ENCODE measurements at places on chromosomes 6 and 20. TPM values are rescaled to one million over a fixed set of nuclear protein-coding genes. Genes with fewer than 3 reads are reported as not detected.

The CDH22 gene
- total RNA-seq, result not detected

The PLCB1 gene
- total RNA-seq, result 46.5 TPM

The CCDC170 gene
- total RNA-seq, result 0.82 TPM

The SIRPD gene
- not detected for total RNA-seq

The CPNE5 gene
- 0.18 TPM for total RNA-seq

The FOXQ1 gene
- 1.3 TPM for total RNA-seq

The TXLNB gene
- 0.36 TPM for total RNA-seq

The CRYBG1 gene
- total RNA-seq, result 19.3 TPM

The RAB44 gene
- total RNA-seq, result not detected

The MCHR2 gene
- not detected for total RNA-seq

The CST1 gene
- total RNA-seq, result not detected

The MAFB gene
- 42.8 TPM for total RNA-seq

DNA sequence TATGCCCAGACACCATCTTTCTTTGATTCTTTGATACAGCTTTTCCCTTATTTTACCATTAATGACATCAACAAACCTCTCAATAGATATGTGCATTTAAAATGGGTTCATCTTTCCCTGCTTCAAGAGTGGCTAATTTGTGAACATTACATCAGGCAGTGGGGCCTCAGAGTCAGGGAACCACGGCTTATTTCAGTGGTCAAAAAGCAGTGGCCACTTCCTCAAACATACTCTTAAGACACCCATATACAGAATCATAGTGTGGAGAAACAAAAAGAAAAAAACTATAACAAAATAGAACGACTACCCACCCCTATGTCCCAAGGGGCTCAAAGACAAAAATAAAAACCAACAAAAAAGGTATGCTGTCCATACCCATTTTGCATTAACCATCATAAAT is 12.9 kb downstream of the SALL4 start:
- DNase-seq, result no peak

DNA sequence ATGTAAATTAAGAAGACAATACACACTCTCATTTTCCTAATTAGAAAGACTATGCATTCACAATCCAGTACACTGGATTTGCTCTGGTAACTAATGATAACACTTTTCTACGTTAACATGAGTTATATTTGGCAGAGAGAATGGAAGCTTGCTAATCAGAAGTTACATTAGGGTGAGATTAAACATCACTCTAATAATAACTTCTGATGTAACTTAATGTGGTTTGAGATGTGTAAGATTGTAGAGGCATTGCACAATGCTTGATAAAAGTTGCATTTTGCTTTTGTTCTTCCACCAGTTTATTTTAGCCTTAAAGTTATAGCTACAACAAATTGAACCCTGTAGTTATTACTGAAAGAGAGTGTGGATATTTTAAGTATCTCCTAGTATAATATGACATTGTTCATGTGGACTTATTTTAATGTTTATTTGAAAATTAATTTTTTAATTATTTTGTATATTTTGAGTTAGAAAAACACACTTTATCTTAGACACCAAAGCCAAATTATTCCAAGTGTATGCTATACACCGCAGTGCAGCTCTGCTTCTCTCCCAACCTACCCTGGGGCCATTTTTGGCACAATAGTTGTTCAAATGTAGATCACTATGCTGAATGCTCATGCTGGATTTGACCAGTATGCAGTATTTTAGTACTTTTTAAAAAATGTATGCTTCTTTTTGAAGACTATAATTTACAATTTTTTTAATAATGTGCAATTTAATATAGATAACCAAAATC is 143.2 kb downstream of the SLC16A10 start:
- DNase-seq, result peak; percentile 94

- no peak for DNase-seq
These were observed 118.9 kb downstream of the BACH2 start for GRCh38 chr6:90177544-90178383.

DNA sequence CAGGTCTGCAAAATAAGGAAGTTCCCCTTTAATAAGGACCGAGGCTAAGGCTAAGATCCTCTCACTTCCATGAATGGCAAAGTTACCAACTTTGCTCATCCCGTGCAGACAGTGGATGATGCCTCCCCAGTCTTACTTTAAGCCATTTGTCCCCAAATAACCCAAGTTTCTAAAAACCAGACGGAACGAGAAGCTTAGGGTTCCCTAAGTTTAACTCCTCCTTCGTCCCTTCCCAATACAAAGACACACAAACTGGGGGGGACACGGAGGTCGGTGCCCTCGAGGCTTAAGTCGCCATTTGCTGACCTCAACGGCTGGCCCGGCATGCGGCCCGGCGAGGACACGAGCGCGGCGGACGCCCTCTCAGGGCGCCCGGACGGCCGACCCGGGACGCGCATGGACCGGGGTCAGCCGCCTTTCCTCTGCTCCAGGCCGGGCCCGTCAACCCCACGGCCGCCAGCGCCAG is 527 bp downstream of the FBXO30 start:
- no peak for DNase-seq

DNA sequence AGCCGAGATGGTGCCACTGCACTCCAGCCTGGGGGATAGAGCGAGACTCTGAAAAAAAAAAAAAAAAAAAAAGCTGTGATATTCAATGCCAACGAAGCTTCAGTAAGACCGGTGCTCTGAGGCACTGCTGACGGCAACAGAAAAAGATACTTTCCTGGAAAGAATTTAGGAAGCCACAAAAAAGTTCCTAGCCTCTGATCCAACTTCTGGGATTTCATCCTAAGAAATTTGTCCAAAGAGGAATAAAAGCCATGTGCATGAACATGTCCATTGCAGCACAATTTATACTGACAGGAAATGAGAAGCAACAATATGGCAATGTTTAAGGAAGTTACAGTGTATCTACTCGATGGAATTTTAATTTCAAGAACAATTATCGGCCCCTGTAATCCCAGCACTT is 24.5 kb upstream of the CARMIL1 start:
- DNase-seq, result no peak

DNA sequence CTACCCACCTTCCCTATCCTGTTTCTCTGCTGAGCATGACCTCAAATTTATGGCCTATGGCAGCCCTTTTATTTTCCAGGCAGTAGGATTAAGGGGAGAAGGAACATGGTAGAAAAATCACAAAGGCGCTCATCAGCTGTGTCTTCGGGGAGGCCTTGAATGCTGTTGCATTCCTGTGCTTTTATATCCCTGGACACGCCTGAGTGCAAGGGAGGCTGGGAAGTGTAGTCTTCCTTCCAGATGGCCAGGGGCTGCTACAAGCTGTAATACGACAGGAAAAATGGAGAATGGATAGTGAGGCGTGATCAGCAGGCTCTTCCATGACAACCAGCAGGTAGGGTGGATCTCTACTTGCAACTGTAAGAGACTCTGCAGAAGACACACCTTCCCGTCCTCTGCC is 210.9 kb upstream of the GGTLC1 start:
- no peak for DNase-seq

DNA sequence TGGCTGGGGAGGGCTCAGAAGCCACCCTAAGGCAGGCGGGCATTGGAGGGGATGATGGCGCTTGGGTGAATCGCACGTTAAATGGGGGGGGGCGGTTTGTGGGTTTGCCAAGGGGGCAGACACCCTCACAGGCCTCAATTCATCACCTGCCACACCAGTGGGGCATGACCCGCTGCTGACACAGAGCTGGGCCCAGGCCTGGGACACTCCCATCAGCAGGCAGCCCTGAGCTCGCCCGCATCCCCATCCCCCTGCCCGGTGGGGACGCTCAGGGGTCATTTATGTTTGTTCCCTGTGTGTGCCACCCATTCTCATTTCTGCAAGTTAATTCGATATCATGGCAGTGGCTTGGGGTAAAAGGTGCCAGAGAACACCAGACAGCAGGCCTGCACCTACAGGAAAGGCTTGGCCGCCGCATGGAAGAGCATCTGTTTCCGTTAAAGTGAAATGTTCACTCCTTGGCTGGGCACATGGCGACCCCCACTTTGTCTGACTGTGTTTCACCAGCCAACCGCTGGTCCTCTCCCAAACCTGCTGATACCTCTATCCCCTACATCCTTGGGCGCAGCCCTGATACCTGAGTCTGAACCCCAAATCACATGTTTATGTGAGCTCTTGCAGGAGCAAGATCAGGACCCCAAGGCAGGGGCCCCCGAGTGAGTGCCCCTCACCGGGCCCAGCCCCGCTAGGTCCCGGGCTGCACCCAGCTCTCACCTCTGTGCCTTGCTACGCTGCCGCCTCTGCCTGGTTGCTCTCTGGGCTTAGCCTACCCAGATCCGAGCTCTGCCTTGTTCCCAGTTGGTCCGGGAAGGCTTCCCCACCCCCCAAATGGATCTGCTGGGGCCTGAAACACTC is 248.8 kb downstream of the TAF4 start:
- DNase-seq, result no peak

- no peak for DNase-seq
These were observed 48.1 kb downstream of the RIPOR2 start for GRCh38 chr6:24887545-24888140.

DNA sequence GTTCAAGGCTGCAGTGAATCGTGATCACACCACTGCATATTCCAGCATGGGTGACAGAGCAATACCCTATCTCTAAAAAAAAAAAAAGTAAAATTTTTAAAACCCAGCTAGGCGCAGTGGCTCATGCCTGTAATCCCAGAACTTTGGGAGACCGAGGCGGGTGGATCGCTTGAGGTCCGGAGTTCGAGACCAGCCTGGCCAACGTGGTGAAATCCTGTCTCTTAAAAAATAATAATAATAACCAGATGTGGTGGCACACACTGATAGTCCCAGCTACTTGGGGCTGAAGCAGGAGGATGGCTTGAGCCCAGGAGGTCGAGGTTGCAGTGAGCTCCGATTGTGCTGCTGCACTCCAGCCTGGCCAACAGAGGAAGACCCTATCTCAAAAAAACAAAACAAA is 13.5 kb downstream of the MTG2 start:
- no peak for DNase-seq

GRCh38 chr6:142902636-142903053 is 42.3 kb downstream of the HIVEP2 start:
- peak; percentile 99 for DNase-seq

- DNase-seq, result peak; percentile 84
These were observed 104.2 kb upstream of the STXBP5 start for GRCh38 chr6:147099974-147100373.

DNA sequence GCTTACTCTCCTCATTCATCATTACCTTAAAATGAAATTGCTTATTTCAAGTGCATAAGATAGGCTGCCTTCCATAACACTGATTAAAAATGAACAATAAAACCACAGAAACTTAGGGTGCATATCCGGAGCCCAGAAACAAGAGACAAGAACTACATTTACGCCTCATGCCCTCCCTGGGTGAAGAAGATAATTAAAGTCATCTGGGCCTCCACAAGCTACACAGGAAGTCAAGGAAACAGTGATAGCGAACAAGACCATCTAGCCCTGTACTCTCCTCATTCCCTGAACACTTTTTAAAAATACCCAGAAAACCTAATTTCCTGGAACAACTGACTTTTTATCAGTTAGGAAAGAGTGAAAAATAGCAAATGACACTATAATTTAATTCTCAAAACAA is 6.3 kb downstream of the SOD2 start:
- no peak for DNase-seq

DNA sequence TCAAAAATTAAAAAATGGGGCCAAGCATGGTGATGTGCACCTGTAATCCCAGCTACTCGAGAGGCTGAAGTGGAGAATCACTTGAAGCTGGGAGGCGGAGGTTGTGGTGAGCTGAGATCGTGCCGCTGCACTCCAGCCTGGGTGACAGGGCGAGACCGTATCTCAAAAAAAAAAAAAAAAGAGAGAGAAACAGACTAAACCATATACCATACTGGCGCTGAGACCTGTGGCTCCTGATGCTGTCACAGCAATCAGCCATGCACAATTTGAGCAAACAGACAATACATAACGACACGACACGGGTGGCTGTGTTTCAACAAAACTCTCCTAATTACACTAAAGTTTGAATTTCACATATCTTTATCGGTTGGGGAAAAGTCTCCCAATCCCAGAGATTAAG is 14.9 kb upstream of the CBFA2T2 start:
- DNase-seq, result no peak

DNA sequence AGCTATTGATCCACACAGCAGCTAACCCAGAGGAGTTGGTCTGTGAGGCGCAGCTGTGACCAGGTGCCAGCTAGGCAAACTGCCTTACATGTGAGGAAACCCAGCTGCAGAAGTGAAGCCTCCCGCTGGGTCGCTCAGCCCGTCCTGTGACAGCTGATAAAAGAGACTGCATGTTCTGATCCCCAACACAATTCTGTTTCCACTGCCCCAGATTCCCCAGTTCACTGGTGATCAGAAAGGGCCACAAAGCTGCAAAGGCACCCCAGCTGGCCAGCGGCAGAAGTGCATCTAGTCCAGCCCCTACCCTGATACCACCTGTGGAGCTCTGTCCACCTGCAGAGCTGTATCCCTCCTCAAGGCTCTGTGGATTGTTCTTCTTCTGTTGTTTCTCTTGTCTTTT is 64.5 kb downstream of the CTNNBL1 start:
- DNase-seq, result no peak

DNA sequence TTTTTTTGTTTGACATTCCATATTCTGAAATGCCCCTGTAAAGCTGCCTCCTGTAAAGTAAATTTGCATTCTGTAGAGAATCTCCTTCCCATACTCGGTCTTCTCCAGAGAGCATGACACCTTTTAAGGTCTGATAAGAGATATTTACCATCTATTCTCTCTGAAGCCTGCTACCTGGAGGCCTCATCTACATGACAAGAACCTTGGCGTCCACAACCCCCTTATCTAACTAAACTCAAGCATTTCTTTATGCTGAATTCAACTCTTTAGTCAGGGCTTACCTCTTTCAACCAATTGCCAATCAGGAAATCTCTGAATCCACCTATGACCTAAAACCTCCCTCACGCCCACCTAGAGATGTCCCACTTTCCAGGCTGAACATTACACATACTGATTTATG is 51.6 kb downstream of the FAM184A start:
- DNase-seq, result no peak

GRCh38 chr20:17485017-17485416 is 46.2 kb downstream of the BFSP1 start:
- DNase-seq, result no peak

GRCh38 chr6:4870821-4871494 is 94.8 kb downstream of the CDYL start:
- no peak for DNase-seq

DNA sequence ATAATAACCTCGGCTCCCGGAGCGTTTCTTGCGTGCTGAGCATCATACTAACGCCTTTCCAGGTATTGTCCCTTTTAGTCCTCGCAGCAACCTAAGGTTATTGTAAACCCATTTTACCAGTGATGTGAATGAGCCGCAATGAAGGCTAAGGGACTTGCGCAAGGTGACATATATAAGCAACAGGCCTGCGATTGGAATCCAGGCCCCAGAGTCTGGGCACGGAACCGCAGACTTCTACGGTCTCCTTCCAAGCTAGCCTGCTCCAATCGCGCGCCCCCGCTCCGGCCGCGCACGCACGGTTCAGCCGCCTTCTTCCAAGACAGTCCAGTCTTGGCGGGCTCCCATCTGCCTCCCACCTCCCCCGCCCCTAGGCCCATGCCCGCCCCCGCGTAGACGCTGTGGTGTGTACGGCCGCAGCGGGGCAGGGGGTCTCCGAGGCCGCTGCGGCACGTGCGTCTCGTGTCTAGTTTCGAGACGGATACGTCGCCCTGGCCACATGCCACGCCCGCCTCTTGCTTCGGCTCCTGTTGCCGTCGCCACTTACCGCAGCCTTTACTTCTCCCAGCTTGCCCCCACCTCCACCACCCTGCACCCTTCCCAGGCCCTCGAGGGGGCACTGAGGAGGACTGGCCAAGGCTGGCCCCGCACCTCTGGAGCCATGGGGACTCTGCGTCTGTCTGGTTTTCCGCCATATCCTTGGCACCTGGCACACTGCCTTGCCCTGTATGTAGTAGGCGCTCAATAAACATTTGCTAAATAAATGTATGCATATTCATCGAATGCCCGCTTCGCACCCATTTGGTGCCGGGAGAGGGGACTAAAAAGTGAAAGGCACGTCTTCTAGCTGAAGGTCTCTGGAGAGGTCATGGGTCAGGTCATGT is 855 bp upstream of the GFOD1 start:
- peak; percentile 50 for DNase-seq
